ENCODE measurements at places on chromosomes 13 and 19.

- DNase-seq: no peak
Measured at GRCh38 chr19:41234512-41235168, 15.6 kb downstream of the AXL start.

DNA sequence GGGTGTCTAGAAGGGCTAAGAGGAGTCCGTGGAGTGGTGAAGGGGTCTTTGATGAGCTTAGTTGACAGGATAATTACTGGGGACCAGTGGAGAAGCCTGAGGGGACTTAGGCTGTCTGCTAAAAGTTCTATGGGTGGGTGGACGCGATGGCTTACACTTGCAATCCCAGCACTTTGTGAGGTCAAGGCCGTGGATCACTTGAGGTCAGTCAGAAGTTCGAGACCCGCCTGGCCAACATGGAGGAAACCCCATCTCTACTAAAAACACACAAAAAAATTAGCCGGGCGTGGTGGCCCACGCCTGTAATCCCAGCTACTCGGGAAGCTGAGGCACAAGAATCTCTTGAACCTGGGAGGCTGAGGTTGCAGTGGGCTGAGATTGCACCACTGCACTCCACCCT lies 2.8 kb upstream of the GSK3A start:
- no peak for DNase-seq

DNA sequence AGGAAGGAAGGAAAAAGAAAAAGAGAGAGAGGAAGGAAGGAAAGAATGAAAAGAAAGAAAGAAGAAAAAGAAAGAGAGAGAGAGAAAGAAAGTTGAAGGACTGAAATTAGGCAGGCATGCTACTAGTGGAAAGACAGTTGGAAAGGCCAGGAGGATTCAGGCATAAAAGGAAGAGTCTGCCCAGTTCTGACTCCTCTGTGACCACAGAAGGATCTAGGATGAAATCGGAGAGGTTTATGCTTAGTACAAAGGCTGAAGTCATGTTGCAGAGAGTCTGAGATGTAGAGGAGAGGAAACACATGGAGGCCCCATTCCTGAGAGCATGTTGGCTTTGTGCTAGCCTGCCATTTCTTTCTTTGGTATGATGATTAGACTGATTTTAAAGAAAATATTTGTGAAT lies 246.5 kb upstream of the ARGLU1 start:
- DNase-seq: no peak

- DNase-seq: no peak
Measured at GRCh38 chr13:30809787-30810186, 74.4 kb downstream of the ALOX5AP start.

GRCh38 chr13:52892925-52893324 lies 44.5 kb upstream of the PCDH8 start:
- no peak for DNase-seq

GRCh38 chr19:15109768-15110417 lies 2.7 kb downstream of the SYDE1 start:
- DNase-seq: no peak
